ENCODE measurements at places on chromosomes 5 and 9.

DNA sequence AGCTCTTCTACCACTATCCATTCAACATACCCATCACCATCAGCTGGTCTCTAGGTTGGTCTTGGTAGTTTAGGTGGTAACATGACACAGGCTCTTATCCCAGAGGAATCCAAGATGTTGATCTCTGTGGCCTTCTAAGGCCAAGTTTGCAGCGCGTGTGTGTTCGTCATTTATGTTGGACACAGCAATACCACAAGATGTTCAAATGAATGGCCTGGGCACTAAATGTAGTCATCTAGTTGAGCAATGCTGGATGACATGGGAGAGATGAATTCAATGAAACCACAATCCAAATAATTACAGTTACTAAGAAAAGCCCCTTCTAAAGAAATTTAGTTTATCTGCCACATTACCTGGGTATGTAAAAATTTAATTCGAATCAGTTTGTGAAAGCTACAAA is 292.4 kb downstream of the MRPS30 start:
- DNase-seq, result no peak

- DNase-seq, result no peak
Measured at GRCh38 chr5:149503006-149503405, 48.2 kb downstream of the CSNK1A1 start.

DNA sequence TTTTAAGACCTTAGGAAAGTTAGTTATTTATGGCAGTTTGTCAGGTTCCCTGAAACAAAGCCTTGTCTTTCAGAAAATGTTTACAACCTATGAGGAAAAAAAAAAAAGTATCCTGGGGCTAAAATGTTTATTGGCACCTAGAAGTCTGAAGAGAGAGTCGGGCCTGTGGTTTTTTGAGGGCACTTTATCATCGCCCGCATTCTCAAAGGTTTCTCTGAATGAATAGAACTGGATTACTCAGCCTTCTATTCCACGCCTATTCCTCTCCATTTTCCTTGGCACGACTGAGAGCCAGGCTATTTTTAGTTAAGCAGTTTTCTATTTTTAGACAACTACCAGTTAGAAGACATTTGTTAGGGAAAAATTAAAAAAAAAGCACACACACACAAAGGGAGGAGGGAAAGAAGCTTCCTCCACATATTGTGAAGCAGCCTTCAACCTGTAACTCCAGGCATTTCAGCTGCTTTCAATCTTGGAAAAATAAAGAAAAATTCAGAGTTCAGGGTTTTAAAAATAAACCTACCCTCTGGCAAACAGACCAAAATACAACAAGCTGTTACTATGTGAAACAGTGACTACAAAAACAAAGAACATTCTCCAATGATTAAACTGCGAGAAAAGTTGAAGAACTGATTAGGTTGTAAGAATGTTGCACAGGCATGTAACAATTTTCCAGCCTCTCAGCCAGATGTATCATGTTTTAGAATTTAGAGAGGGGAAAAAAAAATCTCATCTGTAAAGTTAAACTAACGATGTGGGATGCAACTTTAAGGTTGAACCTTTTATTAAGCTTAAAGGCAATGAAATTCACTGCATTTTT is 97.0 kb downstream of the MEF2C start:
- DNase-seq, result no peak

DNA sequence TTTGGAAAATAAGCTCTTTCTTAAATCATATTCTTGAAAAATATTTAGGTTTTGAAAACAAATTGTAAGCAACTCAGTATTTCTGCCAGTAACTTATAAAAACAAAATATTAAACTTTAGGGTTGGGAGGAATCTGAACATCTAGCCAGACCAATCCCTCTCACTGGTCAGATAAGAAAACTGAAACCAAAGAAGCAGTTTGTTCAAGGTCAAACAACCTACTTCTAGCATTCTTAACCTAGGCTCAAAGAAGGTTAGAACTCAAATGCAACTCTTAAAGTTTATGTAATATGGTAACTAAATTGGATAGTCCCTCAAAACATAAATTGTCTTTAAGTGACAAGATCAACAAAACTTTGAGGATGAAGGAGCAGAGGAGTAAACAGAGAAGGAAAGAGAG is 374.9 kb upstream of the TNC start:
- no peak for DNase-seq

DNA sequence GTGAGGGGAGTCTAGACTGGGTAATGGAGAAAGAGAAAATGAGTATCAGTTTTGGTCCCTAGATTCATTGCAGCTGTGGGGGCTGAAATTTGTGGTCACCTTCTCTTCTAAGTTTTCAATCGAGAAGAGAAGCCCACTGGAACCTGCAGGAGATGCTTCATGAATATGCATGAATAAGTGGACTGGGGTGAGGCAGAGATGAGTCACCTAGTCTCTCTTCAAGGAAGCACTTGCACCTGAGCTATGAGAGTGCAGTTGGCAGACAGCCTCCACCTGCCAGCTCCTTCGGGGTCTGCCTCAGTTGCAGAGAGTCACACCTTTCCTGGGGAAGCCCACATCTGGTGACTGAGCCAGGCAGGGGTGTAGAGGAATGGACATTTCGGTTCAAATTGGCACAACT is 69.1 kb downstream of the ZNF366 start:
- no peak for DNase-seq

DNA sequence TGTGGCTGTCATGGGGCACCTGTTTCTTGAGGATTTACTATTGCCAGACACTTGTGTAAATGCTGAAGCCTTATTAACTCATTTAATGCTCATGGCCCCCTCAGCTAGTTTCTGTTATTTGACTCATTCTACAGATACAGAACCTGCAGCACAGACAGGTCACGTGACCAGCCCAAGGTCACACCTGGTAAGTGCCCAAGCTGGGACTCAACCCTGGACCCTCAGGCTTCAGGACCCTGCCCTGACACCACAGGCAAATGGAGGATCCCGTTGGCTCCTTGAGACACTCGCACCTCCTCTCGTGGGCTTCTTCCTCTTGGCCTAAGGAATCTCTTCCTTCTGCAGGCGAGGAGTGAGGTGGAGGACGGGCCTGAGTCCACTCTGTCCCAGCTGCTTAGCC is 10.6 kb upstream of the NEURL1B start:
- no peak for DNase-seq

DNA sequence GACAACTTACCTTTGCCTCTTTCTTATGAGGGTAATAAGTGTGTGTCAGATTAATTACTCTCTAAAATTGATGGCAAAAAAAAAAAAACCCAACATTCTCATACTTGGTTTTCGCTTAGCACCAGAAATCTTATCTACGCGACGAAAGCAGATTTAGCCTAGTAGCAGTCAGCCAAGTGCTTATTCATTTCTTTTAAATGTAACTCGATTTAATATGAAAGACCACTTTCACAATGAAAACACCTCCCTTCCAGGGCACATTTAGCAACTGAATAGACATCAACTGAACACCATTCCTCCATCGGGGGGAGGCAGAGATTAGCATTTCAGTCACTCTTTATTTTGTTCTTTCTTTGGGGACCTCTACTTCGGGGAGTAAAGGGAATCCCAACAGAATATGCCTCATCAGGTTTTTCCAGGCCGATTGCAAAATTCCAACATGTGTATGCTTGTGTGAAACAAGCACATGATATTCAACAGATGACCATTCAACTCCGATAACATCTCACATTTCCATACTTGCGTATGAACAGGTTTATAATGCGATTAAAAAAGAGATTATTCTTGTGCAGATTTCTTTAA is 124.1 kb upstream of the RETREG1 start:
- no peak for DNase-seq
